ENCODE measurements at places on chromosomes 4 and X. TPM values are rescaled to one million over a fixed set of nuclear protein-coding genes. Genes with fewer than 3 reads are reported as not detected.

The LIMCH1 gene
- total RNA-seq: 90.3 TPM

The EFHC2 gene
- total RNA-seq: 3.7 TPM

The CXCL8 gene
- 0.92 TPM for total RNA-seq

The ANKRD50 gene
- total RNA-seq: 22.9 TPM

GRCh38 chrX:142068365-142068764, 136.7 kb downstream of the MAGEC2 start:
- DNase-seq: no peak

DNA sequence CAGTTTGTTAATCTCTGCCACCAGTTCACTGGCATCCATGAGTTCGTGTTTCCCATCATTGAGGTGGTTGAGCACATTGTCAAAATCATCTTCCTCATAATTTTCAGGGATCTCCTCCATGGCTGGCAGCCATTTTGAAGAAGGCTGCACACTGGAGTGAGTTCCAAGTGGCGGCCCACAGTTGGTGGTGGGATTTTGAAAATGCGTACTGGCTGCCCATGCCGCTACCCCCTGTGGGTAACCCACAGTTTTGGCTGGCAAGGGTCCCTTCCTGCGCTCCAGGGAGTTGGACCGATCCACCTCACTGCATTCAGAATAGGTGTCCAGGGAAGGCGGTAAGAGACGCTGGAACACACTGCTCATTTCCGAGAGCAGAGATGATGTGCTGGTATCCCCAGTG, 11.2 kb downstream of the PCDH18 start:
- DNase-seq: no peak

DNA sequence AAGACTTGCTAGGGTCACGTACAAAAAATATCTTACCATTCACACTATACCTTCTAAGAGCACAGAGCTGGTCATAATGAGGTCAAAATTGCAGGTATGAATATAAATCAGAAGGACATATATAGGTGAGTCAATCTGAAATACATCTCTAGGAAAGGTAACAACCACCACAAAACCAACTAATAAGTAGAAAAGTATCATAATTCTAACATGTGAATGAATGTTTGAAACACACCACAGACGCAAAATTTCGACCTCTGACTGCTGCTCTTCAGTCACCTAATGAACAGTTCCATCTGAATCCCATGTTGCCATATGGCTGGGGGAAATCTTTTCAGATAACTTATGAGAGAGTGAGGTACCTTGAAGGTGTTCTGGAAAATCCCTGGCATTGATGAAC, 22.1 kb downstream of the STAP1 start:
- DNase-seq: no peak

DNA sequence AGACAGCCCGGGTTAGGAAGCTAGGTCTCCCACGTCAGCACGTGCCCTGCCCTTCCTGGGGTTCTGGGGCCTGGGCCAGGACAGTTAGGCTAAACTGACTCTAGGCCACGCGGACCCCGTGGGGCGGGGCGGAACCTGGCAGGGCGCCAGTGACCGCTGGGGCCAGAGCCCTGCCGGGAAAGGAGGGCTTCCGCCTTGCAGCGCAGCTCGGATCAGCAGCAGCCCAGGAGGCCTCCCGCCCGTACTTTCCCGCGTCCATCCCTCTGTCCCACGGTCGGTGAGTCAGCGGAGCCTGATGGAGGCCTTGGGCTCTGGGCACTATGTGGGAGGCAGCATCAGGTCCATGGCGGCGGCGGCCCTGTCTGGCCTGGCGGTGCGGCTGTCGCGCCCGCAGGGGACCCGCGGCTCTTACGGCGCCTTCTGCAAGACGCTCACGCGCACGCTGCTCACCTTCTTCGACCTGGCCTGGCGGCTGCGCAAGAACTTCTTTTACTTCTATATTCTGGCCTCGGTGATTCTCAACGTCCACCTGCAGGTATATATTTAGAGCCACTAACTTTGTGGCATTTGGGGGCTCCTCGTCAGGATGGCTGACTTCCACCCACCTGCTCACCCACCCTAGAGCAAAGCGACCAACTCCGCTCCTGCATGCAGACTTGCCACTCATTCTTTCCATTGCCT, at the start of gene SMIM10:
Gene SMIM10 (plus strand): TSS at position 191 of the 681 bp plus-strand sequence. CDS start 105 bp downstream, at position 296.
- DNase-seq: peak; percentile 51

DNA sequence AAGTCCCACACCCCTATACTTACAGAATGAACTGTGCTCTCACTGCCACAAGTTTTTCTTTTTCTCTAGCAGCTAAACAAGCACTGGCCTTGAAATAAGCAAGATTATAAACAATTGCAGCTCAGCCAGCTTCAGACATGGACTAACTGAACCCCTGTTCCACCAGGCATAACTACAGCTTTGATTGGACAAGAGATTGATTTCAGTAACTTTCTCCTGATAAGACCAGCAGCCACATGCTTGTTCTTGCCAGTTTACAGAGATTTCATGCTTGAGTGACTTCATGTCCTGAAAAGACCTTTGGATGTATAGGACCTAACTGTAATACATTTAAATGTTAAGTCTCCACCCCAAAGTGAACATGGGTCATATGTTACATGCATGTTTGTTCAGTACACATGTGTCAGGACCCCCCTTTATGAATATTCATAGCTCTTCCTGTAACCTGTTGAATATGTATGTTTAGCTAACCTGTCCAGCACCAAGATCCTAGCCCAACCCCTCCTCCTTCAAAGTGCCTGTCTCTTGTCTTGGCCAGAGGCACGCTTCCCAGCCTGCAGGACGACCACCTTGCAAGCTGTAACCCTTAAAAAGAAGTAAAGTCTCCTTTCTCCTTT, 27.9 kb downstream of the ZNF275 start:
- no peak for DNase-seq

DNA sequence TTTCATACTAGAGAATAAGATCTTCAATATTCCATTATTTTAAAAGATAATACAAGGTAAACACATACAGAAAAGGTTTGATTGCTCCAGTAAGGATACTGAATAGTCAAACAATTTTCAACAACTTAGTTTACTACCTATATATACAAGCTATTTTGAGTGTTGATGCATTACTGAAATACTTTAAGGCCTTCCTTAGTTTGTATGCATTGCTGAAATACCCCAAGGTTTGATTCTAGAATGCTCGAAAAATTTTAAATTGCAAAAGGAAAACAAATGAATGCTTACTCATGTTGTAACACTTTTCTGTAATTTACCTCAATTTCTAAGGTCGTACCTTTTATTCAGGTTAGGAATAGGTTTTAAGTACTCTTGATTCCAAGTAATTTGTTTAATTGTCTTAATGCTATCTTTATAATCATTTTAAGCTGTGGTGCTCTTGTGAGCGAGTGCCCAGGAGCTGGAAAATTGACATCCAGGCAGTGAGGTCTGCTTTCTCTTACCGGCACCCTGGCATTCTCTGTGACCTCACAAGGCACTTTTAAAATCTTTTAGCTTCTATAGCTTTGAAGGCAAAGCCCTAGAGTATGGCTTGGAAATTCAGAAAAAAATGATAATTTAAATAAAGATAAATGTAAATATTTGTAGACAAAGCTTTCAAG, 114.0 kb downstream of the BMPR1B start:
- no peak for DNase-seq

DNA sequence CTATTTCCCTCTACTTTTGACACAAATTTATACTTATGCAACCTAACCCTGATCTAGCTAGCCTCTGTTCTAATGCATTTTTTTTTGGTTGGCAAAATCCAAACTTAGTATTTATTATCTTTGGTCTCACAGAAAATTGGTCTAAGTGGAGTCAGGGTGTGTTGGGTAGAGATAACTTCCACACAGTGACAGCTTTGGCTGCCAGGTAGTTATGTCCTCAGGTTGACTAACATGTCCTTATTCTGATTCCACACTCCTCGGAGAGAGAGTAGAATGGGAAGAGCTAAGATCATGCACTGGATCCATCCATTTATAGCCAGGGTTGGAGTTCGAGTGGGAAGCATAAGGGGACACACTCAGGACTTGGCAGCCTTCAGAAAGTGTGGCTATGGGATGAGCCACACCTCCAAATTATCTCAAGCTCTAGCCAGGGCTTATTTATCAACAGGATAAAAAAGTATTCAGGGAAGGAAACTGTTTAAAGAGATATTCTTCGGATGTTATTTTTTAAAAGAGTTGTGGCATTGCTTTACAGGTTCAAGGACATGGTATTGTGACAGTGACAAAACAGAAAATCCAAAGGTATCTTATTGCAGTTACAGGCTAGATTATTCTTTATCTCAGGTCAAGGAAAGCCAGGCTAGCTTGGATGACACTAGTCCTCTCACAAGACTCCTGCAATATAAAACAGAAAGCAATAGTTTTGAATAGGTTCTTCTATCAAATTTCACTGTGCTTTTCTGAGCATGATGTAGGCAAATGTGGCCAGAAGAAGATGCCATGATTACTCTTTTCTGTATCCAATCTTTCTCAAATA, 51.5 kb downstream of the NPY1R start:
- DNase-seq: no peak

DNA sequence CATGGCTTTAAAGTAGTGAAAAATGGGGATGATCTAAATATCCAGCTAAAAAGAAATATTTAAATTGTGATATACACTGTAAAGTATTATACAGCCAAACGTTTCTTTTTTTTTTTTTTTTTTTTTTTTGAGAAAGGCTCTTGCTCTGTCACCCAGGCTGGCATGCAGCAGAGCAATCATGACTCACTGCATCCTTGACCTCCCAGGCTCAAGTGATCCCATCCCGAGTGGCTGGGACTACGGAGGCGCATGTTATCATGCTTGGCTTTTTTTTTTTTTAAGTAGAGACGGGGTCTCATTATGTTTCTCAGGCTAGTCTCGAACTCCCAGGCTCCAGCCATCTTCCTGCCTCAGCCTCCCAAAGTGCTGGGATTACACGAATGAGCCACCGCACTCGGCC, 17.1 kb downstream of the SMIM14 start:
- DNase-seq: peak; percentile 43

DNA sequence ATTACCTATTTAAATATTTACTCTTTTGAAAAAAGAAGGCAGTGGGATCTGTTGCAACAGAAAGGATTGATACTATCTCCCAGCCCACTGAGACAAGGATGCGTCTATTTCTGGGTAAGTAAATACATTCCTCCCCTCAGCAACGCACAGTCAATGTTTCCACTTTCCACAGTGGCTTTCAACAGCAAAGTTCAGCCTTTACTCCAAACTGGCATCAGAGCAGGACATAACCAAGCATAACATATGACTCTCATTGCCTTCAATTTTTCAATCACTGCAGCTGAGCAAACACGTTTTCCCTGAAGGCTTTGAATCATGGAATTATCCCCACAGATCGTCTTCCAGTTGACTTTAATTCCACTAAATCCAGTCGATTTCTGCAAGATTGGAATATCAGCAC, 160.3 kb upstream of the FRG1 start:
- DNase-seq: no peak

DNA sequence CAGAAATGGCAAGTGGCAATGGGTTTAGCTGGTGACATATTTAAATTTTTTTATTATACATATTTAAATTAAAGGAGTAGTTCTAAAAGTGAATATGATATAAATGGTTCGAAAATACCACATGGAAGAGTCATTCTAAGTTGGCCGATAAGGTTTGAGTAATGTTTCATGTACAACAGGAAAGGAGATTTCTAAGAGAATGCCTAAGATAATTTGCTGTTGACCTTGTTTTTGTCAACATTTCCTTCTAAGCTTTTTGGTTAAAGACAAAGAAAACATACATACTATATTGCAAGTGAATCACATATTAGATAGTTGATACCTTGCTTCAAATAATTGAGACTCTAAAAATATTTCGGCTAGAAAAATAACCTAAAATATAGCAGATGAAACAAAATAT, 526.6 kb upstream of the SLIT2 start:
- no peak for DNase-seq

- DNase-seq: no peak
Measured at GRCh38 chrX:35444671-35445355, 353.3 kb upstream of the MAGEB16 start.

GRCh38 chrX:5068550-5068949, 1160.1 kb downstream of the NLGN4X start:
- no peak for DNase-seq

GRCh38 chrX:136170139-136170800, 22.9 kb downstream of the FHL1 start:
- no peak for DNase-seq

GRCh38 chr4:139785356-139785755, 119.7 kb downstream of the MGST2 start:
- DNase-seq: no peak

DNA sequence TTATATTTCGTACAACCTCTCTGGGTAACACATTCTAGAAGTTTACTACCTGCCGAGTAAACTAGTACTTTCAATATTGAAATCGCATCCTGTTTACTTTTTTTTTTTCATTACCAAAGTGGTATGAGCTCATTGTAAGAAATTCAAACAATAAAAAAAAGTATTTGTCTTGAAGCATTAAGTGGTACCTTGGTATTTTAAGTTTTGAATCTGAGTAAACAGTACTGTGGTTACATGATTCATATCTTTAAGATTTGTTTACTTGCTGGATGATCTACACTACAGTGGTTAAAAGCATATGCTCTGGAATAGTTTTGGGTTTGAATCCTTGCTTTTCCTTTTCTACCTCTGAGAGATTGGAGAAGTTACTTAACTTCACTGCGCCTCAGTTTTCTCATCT, 3.8 kb upstream of the MMGT1 start:
- no peak for DNase-seq

GRCh38 chr4:100486496-100486895, 31.3 kb downstream of the EMCN start:
- DNase-seq: no peak

GRCh38 chrX:107552930-107553329, 75.4 kb upstream of the PRPS1 start:
- DNase-seq: no peak

GRCh38 chrX:143581240-143581639, 54.7 kb downstream of the SLITRK4 start:
- no peak for DNase-seq

- DNase-seq: peak; percentile 25
Measured at GRCh38 chr4:109434007-109434971, 674 bp downstream of the SEC24B start.
